ENCODE measurements at places on chromosomes 5 and 9. TPM values are rescaled to one million over a fixed set of nuclear protein-coding genes. Genes with fewer than 3 reads are reported as not detected.

Gene ZBTB5
- 13.6 TPM for total RNA-seq

- DNase-seq: no peak
Observed at GRCh38 chr5:432928-433791, 9.8 kb upstream of the EXOC3 start.

DNA sequence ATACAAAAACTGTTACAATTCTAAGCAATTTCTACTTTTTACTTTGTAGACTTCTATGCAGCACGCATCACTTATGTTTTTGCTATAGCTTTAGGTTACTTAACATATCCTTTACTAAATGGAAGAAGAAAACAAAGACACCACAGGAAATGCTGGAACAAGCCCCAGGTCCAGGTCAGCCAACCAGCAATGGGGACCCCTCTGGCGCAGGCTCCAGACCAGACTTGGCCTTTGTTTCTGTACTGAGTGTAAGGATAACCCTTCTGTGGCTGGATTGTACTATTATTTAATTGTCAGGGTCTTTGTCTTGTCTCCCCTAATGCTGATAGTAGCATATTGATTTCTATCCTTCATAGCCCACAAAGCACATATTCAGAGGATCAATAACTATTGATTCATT is 4.2 kb downstream of the SEMA4D start:
- DNase-seq: no peak

- DNase-seq: no peak
Observed at GRCh38 chr5:115460472-115460871, 84.1 kb downstream of the FEM1C start.

Measured in T-cell (primary cell).